ENCODE measurements at places on chromosomes 11 and 22.

DNA sequence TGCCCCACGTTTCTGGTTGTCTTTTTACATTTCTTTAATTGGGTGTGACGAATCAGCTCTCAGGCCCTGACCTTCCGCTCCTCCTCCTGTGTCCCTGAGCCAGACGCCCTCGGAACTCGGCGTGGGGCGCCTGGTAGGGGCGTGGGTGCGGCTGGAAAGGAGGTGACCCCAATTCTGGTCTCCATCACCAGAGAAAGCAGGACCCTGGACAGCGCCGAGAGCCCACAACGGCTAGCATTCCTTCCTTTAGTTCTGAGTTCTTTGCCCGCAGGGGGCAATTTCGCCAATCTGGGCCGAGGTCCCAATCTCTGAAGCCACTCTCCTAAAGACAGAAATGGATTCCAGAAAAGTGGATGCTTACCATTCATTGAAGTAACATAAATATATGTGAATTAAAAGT, 11.7 kb upstream of the RBMXL2 start:
- no peak for DNase-seq

DNA sequence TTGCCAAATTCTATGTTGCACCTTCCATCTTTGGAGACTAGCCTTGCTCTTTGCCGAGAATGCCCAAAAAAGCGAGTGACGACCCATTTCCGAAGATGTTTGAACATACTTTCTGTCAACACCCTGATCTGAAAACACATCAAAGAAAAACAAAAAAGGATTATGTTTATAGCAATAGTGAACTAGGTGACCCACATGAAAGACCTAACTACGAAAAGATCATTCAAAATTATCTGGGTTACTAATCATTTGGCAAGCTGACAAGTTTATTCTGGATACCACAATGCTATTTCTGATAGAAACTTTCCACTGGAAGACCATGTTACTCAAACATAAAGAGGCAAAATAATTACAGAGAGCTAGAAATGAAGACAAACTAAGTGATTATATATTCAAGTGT, 27.0 kb downstream of the KCNJ1 start:
- no peak for DNase-seq

GRCh38 chr11:75275581-75275980, 35.0 kb downstream of the TPBGL start:
- peak; percentile 62 for DNase-seq

DNA sequence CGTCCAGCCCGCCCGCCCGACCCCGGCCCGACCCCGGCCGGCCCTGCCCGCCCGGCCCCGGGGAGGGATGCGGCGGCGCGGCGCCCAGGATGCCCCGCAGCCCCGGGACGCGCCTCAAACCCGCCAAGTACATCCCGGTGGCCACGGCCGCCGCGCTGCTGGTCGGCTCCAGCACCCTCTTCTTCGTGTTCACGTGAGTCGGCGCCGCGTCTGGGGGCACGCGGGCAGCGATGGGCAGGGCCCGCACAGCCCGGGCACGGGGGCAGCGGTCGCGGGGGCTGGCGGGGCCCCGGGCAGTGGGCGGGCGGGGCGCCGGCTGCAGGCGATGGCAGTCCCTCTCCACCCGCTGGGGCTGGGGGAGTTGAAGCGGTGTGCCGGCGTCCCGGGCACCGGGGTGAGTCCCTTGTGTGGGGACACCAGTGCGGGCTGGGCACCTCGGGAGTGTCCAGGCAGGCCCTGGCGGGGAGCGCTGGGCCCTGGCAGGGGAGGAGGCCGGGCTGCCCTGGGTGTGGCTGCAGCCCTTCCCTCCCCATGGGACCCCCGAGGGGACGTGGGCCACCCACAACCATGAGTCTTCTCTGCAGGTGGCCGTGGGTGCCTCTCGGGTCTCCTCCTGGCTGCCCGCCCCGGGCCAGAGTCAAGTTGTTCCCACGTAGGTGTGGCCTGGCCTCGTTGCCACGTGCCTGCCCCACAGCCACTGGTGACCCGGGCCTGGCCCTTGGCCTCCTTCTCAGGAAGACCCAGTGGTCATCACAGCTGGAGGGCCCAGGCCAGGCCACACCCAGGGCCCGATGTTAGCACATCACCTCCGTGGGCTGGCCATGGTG, 468 bp downstream of the ZDHHC8 start:
- peak; percentile 47 for DNase-seq

DNA sequence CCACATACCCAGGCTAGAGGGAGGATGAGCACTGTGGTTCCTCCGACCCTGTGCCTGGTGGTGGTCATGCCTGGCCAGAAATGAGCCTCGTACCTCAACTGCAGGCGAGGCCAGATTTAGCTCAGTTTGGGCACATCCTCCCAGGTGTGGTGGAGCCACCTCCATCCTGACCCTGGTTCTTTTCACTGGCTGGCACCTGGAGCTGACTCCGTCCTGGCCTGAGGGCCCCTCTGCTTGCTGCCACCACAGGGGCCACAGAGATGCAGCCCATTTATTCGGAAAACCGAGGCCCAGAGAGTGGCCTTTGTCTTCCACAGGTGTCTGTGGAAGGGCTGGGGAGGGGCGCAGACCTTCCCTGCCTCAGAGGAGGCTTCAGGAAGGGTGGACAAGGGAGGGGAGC, 9.0 kb upstream of the ARFGAP3 start:
- DNase-seq = no peak

DNA sequence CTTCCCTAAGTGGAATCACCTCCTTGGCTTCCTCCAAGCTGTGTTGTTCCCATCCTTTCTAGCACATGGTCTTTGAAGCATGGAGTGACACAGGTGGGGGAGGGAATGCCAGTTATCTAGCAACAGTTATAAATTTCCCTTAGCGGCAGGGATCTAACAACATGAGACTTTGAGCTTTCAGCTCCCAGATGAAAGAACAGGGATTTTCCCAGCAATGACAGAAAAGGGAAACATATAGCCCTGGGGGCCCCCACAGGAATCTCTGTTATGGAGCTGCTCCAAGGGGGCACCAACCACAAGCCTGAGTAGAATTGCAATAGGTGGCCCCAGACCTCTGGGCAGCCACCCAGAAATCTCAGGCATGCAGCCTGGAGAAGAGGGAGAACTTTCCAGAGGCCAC, 163.0 kb downstream of the GRIK4 start:
- DNase-seq = no peak

GRCh38 chr11:62863687-62864335, 16.9 kb upstream of the SLC3A2 start:
- no peak for DNase-seq

GRCh38 chr22:22058633-22059290, 76.2 kb upstream of the TOP3B start:
- DNase-seq = no peak

- DNase-seq = peak; percentile 29
Measured at GRCh38 chr22:43867839-43868635, 5.7 kb upstream of the SULT4A1 start.

- DNase-seq = peak; percentile 79
Measured at GRCh38 chr22:19892257-19892879, 37.7 kb upstream of the GNB1L start.

- DNase-seq = no peak
Measured at GRCh38 chr11:86416494-86416893, 41.8 kb downstream of the CCDC81 start.

- DNase-seq = no peak
Measured at GRCh38 chr11:132551016-132551415, 981.3 kb downstream of the OPCML start.

DNA sequence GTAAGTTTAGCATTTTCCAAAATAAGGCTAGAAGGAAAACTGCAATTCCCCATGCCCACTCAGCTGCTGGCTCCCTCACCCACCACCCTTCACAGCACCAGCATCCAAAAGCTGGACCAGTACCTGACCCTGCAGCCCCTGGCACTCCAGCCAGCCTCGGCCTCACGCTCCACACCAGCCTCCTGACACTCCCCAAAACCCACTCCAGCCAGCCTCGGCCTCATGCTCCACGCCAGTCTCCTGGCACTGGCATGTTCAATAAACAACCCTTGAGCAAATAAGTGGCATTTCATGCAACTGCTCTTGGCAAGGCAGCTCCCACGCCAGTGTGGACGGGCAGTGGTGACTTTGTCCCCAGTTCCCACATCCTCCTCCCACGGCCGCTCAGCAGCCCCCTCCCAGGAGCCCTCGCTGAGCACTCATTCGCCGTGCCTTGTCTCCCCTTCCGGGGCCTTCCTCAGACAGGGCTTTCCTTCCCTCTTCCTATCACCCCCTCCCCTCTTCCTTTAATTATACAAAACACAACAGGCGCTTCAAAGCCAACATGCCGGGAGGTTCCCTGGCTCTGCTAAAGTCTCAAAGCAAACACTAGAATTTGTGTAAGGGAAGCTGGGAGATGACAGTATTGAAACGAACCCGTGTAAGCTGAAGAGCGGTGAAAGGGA, 6.8 kb downstream of the TOLLIP start:
- DNase-seq = no peak

DNA sequence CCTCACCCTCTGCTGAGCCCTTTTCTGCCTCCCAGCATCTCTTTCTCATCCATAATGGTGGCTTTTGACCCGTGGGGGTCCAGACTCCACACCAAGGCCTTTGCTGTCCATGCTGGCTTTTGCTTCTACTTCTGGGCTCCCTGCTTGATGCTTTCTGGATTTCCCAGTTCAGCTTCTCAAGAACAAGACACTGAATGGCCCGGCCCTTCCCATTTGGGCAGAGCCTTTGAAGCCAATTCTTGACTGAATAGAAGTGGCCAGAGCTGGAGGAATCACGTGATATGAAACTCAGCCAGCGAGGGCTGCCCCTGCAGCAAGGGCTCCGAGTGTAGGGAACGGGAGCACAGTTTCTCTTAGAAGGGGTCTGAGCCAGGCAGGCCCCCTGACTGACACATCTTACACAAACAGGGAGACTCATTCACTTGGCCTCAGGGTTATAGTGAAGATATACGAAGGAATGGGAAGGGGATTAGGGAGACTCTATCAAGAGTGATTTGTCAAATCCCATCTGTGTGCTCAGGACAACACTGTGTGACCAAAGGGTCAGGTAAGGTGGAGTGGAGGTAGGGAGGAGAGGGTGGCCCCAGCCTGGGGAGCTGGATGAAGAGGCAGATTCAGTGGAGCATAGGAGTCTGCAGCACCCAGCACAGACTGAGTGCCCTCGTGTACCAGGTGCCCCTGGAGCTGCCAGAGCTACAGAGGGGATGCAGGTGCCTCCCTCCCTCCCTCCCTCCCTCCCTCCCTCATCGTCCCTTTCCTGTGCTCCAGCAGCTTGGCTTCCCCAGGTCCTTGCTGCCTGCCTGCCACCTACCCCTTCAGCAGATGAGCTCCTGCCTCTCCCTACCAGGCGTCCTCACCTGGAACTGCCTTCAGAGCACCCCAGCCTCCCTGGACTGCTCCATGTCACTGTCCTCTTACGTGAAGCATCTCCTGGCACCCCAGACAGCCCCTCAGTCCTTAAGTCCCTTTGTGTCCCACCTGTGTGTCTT, 106.0 kb downstream of the TRIM29 start:
- DNase-seq = no peak

DNA sequence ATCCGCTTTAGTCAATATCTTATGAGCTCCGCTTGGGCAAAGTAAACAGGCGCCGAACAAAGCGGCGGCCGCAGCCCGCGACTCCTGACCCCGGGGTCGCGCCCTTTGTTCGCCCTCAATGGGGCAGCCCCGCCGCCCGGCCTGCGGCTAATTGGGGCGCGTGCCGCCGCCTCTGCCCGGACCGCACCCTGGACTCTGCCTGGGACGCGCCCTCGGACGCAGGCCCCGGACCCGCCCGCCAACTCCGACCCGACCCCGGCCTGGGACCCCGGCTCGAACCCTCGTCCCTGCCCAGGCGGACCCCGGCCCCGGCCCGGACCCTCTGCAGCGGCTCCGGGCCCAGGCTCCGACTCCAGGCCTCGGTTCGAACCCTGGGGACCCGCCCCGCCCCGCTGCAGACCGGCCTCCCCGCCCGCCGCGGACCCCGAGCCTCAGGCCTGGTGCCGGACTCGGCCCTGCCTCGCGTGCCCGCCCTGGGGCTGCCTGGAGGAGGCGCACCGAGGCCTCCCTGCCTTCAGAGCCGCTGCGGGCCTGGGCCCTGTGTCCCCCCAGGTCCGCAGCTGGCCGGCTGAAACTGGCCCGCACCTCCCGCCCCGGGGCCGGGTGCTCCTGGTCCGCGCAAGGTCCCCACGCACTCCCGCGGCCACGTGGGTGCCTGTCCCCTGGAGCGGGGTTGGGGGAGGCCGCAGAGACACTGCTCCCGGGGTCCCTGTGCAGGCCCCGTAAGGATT, 84.7 kb upstream of the WNT7B start:
- no peak for DNase-seq

DNA sequence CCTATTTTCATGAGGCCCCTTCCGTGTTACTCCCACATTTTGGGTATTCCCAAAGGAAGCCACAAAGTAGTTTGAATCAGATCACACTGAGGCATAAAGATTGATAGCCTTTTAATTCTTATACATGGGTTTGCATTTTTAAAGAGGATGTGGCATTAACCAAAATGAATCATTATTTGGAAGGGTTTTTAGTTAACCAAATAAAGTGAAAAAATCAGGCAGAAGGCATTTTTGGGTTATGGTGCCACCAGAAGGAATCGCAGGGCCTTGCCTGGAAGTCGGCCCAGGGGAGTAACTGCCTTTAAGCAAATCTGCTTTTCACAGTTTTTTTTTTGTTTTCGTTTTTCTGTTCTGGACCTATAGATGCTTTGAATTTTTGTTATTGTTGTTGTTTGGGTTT, 55.4 kb downstream of the HSD17B12 start:
- DNase-seq = no peak

- DNase-seq = peak; percentile 61
Measured at GRCh38 chr11:71447791-71448256, 369 bp downstream of the DHCR7 start.

DNA sequence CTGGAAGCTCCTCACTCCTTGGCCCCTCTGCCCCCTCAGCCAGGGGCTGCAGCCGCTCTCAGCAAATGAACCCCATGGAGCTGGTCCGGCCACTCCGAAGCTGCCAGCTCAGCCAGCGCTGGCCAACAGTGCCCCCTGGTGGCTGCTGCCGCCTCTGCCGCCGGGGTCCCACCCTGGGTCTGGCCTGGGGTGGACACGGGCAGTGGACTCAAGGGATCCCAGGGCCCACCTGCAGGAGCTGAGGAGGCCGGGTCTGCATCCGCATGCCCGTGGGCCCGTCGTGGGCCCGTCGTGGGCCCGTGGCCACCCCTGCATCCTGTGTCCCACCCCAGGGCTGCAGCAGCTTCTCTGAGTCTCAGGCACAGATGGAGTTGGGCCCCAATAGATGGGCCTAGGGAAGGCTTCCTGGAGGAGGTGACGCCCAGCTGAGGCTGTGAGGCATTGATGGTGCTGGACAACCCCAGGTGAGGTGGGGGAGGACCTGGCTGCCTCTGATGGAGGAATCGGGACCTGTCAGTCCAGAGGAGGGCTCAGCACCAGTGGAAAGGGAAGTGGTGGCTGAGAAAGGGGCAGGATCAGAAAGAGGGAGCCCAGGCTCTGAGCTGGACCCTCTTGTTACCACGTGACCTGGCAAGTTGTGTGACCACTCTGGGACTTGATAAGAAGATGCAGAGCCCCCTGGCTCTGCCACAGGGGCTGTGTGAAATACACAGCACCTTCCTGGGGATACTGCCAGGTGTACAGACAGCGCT, 522.3 kb downstream of the BRD1 start:
- peak; percentile 76 for DNase-seq

- DNase-seq = peak; percentile 63
Measured at GRCh38 chr11:61627850-61628661, 47.2 kb upstream of the SYT7 start.
